ENCODE measurements at places on chromosomes 13 and 19. TPM values are rescaled to one million over a fixed set of nuclear protein-coding genes. Genes with fewer than 3 reads are reported as not detected.

GRCh38 chr13:51806566-51806965 lies 2.6 kb upstream of the DHRS12 start:
- no peak for DNase-seq

DNA sequence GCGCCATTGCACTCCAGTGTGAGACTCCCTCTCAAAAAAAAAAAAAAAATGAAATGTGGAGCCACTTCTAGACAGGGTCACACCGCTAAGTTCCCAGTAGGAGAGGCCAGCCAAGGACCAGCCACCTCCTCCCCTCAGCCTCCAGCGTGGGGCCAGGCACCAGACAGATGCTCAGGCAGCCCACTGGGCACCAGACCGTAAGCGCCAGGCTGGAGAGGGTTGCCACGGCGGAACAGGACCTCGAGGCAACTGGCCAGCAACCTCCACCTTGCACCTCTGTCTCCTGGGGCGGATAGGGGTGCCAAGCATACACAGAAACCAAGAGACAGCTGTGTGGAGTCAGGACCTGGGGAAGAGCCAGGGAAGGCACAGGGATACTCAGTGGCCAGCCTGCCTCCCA lies 3.7 kb downstream of the PEPD start:
- DNase-seq = no peak

- no peak for DNase-seq
Measured at GRCh38 chr13:50334115-50334778, 319.0 kb downstream of the KCNRG start.

DNA sequence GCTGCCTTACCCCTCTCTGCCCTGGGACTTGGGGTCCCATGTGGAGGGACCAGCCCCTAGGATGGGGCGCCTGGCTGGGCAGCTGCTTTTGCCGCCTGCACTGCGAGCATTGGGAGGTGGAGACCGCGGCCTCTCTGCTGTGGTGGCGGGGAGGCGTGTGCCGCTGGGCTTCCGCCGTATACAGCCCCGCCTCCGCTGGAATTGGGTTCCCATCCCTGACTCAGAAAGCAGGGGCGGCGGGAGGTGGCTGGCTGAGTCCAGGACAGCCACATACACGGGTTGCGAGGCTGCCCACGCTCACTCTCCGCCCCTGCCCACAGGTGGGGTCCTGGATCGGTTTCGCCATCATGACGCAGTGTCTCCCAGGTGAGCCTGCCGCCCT lies 6.6 kb downstream of the NDUFB7 start:
- no peak for DNase-seq

DNA sequence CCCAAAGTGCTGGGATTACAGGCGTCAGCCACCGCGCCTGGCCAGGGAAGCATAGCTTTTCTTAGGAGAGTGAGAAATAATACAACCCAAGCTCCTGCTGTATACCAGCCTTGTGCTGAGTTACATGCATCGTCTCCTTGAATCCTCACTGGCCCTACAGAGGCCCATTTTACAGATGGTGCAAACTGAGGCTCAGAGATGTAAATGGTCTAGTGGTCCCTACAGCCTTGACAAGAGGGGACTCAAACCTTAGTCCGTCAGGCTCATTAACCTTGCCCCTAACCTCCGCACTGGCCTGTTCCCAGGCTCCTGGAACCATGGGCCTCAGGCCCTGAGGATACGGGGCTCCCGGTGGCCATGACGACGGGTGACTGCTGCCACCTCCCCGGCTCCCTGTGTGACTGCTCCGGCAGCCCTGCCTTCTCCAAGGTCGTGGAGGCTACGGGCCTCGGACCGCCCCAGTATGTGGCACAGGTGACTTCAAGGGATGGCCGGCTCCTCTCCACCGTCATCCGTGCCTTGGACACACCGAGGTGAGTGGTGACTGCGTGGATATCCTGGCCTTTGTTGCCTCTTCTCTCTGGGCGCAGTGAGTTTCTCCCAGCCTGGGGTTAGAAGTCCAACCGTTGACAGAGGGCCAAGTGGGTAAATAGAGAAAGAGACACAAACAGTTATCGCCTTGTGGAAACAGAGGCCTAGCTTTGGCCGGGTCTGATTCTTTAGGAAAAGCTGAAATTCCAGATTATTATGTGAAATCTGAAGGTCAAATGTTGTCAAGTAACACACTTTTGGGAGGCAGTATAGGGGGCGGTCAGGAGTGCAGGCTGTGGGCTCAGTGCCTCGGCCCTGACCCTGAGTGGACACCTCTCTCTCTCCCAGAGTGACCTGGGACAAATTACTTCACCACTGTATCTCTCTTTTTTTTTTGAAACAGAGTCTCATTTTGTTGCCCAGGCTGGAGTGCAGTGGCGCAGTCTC lies 8.7 kb downstream of the MARCHF2 start:
- no peak for DNase-seq

DNA sequence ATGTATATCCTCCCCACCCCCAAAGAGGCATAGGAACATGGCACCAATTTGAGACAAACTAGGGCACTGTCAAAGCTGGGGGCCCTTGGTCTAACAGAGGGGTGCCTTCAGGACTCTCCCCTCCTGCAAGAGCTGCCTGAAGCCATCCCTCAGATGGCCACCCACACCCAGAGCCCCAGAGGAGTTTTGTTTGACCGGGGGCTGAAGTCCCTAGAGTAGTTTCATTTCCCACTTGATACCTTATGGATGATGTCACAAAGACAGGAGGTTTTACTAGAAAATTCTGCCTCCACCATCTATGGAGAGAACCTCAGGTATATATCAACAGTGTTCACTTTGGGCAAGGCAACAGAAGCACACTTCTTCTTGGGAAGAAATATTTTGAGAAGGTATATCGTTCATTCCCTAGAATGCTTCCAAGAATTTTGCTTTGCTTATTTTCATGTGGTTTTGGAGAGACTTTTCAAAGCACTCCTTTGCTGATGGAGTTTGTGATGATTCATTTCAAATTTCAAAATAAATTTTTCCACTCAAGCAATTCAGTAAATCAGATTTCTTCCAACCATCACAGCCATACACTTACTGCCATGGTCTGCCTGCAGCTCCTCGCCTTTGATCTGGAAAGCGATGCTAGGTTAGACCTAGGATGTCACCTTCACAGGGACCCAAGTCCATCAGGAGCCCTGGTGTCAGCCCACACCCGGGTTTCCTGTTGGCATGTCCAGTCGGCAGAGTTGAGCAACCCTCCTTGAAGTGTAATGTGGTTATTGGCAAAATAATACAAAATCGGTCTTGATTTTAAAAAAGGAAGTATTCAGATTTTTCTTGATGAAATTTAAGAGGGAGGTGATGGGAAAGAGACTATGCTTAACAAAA lies 207.0 kb downstream of the SHISA2 start:
- no peak for DNase-seq

GRCh38 chr19:41430922-41431321 lies 3.7 kb upstream of the B3GNT8 start:
- DNase-seq = no peak

DNA sequence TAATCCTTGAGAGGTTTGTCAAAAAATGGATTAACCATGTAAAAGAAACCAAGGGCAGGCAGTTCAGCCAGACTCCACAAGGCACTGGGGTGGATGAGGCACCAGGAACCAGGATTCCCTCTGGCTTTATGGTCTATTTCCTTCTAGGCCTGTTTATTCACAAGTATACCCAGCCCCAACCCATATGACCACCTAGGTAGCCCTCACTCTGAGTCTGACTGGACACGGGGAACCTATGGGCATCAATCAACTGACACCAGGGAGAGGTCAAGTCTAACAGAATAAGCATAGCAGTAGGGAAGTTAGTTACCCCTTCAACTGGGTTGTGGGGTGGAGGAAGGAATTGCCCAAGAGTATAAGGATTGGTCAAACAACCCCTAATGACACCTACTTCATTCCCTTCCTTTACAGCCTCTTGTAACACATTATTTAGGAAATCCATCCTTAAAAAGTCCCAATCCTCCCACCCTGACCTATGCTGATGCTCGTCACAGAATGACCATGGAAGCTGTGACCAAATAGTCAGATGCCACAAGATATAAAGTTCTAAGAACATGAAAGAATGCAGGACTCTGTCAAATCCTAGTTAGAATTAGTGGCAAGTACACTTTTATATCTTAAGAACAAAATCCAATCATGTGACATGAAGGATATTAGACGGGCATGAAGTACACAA lies 31.7 kb downstream of the PEG3 start:
- DNase-seq = no peak

DNA sequence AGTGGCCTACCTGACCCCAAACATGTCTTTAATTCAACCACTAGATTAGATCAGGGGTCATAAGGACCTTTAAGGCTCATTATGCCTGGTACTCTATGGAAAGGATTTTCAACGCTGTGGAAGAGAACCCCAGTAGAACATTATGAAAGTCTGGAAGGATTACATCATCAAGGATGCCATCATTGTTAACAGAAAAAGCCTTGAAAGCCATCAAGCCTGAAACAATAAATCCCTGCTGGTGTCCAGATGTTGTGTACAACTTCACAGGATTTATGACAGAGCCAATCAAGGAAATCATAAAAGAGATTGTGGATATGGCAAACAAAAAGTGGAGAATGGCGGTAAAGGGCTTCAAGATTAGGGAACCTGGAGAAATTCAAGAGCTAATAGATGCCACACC lies 59.7 kb downstream of the NAA16 start:
- DNase-seq = no peak

DNA sequence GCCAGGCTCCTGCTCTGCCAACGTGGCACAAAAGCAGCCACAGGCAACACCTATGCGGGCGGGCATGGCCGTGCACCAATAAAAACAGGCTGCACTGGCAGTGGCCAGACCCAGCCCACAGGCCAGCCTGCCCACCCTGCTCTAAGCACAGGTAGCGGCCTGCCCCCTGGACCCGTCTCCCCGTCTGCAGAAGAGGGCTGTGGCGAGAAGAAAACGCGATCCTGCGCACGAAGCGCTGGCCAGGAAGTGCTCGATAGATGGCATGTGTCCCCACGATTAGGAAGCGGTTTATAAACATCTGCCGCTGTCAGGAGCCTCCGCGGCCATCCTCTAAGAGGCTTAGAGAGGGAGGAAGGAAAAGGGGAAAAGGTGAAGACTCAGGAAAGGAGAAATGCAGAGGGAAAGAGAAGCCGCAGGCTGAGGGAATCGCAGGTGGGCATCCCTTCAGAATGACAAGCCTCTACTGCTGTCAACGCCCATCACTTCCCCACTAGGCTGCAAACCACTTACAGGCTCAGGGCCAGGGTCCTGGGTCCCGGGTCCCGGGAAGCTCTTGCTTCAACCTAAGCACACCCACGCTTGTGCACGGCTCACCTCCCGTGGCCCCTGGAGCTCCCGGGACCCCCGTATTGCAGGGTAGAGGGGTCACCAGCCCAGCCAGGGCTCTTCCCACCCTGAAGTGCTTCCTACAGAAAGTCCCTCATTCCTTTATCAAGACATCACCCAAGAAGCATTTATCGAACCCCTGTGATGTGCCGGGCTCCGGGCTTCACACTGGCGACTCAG lies 10.5 kb downstream of the MLLT1 start:
- no peak for DNase-seq

GRCh38 chr13:60135344-60135743 lies 28.4 kb downstream of the DIAPH3 start:
- DNase-seq = no peak

DNA sequence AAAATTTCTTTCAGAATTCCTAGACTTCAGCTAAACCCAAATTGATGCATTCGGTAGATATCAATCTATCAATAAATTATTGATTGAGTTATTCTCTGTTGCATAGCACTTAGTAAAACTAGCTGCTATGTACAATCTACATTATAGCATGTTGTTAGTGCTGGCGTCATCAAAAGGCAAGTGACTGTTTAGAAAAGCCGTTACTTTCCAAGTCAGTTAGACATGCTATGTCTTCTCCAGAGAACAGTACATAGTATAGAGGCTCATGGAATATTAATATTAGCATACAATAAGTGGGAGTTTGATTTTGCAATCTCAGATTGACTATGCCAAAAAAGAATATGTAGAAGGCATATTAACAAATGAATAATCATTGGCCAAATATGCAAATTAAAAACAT lies 165.6 kb downstream of the DCT start:
- no peak for DNase-seq

DNA sequence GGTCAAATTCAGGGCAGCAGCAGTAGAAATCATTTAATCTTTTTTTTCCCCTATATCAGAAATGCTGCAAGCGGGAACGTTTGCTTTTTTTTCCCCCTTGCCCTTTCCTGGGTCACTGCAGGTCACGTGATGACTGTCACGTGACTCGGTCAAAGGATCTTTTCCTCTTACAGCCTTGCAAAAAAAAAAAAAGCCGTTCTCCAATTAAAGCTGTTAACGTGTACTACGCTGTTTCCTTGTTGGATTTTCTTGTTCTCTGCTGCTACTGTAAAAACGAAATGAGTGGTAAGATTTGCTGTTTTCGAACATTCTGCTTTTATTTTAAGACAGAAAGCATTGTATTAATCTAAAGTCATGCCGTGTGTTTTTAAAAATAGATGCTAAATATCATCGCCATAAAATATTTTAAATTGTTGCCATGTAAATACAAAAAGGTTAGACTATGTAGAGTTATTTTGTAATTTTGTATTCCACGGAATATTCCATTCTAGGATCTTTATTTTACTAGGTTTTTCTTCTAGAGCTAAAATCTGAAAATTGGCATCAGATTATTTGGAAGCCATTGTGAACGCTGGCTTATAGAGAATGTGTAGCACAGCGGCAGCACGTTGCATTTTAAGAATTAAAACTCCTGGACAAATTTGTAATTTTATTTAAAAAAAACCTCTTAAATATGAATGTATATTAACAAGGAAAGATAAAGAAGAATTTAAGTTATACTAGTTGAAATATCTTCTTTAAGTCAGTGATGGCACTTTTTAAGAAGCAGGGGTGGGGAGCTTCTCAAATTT lies 109.8 kb upstream of the MLNR start:
- DNase-seq = peak; percentile 56

DNA sequence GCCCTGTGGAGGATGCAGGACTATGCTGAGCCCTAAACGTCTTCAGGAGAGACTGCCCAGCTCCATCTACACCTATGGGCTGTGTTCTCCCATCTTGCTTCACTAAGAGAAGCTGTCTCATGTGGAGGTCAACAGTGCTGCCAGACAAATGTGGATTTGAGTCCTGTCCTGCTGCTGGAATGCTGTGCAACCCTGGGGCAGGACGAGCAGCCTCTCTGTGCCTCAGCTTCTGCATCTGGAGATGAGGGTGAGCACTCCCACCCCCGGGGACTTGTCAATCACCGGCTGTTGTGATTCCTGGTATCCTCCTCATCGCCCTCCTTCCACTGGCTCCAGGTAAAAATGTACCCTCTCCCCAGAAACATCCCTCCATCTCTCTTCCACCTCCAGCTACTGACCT lies 16.3 kb downstream of the EPS15L1 start:
- DNase-seq = no peak

- no peak for DNase-seq
Measured at GRCh38 chr19:33559996-33560395, 38.4 kb upstream of the PEPD start.

The RXFP2 gene
- total RNA-seq = not detected

The ZNF490 gene
- 7.8 TPM for total RNA-seq

The PRODH2 gene
- total RNA-seq = not detected

The SPINT2 gene
- 27.5 TPM for total RNA-seq

The ZNF699 gene
- total RNA-seq = 3.5 TPM

The FPR1 gene
- not detected for total RNA-seq

The NRTN gene
- not detected for total RNA-seq

The ATP4B gene
- not detected for total RNA-seq

The ATXN8OS gene
- total RNA-seq = not detected

The ZNF296 gene
- total RNA-seq = 8.6 TPM

The EFNB2 gene
- total RNA-seq = 0.30 TPM

The ERICH6B gene
- not detected for total RNA-seq

The IGFL3 gene
- not detected for total RNA-seq
